Spleen (tissue), 13 donors: ENCODE measurements at places on chromosomes 5 and 9.

DNA sequence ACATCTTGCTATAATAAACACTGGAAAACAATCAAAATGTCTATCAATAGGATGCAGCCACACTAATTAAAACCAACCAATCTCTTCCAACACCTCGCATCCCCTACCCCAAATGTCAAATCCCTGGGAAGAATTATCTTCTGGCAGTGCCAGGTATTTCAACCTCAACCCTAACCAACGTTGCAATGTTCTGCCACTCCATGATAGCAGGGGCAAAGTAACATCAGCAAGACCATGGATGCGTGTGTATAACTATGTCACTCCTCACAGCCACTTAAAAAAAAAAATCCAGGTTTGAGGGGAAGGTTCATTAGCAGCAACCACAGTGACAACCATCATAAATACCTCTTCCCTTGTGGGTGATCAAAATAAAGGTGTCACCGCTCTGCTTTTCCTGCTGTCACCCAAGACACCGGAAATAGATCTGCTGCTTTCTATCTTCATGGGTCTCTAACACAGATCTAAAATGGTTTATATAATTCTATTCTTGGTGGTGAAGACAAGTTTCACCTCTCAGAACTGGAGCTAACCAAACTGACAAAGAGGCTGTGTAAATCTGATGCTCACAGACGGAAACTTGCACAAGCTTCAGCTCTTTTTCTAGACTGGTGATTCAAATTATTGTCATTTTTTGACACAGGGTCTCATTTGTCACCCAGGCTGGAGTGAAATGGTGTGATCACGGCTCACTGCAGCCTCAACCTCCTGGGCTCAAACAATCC is 9.9 kb downstream of the HSPA9 start:
- DNase-seq, result no peak

DNA sequence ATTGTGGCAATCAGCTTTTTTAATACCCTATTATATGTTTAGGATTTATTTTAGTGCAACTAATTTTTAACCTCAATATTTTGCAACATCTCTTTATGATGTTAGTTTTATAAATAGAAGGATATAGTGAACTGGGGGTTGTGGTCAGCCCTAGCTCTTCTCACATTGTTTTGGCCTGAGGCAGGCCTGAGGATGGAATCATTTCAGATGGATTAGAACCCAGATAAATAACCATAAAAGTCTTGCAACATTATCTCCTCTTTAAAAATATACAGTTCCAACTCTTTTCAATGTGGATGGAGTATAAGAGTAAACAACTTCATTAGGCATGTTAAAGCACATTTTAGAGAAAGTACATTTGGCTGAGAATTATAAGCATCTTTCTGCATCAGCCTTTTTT is 522.7 kb downstream of the NR2F1-AS1 start:
- no peak for DNase-seq

DNA sequence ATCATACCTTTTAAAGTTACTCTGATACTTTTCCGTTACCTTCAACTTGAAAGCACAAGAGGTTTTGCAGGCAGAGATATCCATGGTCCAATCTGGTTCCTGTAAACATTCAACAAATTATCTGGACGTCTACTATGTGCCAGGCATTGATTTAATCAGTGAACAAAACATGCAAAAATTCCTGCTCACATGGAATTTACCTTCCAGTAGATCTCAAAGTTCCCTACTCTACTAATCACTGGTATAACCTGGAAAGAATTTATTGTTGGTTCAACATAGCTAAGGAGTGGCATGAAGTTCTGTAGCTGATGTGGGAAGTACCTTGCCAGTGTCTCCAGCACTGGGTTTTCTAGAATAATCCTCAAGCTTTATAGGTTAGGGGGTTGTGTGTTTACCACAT is 9.8 kb downstream of the OCLN start:
- no peak for DNase-seq

- DNase-seq, result no peak
Observed at GRCh38 chr5:110841137-110841536, 102.3 kb downstream of the SLC25A46 start.

DNA sequence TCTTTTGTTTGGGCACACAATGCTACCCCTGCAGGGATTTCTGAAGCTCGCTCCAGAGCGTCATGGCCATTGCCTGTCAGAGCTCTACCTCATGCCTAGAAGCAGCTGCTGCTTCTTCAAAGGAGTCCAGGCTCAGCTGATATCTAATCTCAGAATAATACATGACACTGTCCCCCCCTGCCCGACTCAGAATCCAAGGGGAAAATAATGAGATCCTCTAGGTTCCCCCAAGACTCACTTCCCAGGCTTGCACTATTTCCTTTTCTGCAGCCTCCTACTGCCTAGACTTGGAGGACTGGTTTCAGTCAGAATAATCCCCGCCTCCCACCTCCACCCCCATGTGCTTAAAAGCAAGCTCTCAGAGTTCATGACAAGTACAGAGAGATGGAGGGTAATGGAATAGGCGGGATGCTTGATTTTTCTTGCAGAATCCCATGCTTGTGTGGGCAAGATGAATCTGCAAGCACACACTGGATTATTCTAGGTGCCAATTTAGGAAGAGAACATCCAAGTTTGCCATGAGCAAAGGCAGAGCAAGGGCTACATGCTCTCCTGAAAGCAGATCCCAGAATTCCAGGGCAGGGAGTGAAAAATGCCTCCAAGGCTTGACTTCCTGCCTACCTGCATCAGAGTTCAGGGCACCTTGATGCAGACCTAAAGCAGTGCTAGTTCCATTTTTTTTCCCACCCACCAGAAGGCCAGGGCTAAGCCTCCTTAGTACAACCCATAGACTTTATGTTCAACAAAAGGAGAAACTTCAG is 97.4 kb upstream of the IFNK start:
- DNase-seq, result peak; percentile 49

DNA sequence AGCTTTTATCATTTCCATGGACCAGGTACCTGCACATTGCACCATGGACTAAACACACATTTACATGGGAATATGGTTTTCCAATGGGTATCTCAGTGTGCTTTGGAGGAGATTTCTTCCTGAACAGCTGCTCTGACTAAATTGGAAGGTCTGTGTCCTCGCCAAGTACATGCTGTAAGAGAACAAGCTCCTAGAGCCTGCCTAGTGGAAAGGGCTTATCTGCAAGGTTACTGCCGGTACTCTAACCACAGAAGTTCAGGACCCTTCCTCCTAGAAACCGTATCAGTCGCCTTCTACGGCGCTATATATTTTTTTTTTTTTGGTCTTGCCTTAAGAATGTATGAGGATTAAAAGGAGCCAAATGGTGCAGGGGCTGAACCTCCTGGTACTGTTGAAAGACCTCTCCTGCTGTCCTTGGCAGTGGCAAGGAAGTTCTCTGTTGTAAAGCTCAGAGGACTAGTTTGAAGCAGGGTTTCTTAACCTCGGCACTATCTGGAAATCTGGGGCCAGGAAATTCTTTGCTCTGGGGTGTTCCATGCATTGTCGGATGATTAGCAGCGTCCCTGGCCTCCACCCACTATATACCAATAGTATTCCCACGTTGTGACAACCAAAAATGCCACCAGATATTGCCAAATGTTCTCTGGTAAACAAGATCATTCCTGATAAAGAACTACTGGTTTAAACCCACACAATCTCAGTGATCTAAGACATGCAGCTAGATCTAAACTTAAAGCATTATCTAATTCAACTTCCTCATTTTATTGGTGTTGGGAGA is 107.4 kb downstream of the FBXO38 start:
- DNase-seq, result no peak

DNA sequence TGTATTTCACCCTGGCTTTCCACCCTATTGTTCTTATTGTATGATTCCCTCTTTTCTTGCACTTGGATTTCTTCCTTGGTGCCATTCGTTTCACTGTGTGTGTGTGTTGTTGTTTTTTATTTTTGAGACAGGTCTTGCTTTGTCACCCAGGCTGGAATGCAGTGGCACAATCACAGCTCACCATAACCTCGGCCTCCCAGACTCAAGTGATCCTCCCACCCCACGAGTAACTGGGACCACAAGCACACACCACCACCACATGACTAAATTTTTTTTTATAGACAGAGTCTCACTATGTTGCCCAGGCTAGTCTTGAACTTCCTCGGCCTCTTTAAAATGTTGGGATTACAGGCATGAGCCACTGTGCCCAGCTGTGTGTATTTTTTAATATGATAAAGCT is 72.0 kb downstream of the MLLT3 start:
- DNase-seq, result no peak

DNA sequence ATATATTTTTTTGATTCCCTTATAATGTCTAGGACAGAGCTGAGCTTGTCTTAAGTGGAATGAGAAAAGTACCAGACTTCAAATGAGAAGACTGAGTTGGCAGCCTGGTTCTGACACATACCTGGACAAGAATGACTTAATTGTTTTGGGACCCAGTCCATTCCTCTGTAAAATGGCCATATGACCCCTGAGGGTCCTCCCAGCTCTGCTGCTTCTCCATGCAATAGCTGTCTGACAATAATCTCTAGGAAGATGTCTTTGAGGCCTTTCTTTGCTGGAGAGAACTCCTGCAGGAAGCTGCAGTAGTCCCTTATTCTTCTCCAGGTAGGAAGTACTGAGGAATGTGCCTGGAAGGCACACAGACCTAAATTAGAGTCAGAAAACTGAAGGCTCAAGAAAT is 55.9 kb upstream of the SLIT3 start:
- DNase-seq, result no peak

DNA sequence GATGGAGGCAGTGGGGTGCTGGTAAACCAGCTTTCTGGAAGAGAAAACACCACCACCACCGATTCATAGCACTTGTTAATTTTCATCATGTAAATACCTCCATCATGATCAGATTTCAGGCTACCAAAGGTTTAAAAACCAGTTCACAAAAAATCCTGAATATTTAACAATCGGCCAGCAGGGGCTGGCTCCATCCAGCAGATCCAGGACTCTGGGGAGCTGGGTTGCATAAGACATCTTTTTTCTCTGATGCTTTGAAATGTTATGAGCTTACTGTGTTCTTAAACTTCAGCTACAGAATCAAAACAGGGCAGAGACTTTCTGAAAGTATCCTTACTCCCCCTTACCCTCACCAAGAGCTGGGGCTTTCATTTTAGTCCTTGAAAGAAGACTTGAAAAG is 14.6 kb upstream of the RNF183 start:
- DNase-seq, result no peak

- DNase-seq, result peak; percentile 88
Observed at GRCh38 chr5:34656001-34656699, at the start of gene RAI14. Gene RAI14, plus strand, starts transcription at chr5:34656328. Its CDS starts 30,592 bp downstream, at chr5:34686920.

GRCh38 chr9:134371731-134372130 is 45.5 kb downstream of the RXRA start:
- DNase-seq, result peak; percentile 94

- DNase-seq, result no peak
Observed at GRCh38 chr5:177023303-177023664, 788 bp downstream of the ZNF346 start.

- no peak for DNase-seq
Observed at GRCh38 chr9:2570615-2571479, 50.7 kb upstream of the VLDLR start.

- DNase-seq, result no peak
Observed at GRCh38 chr9:5435912-5436311, 1.8 kb downstream of the PLGRKT start.

GRCh38 chr5:88841212-88841611 is 41.8 kb downstream of the MEF2C start:
- DNase-seq, result peak; percentile 40

- DNase-seq, result no peak
Observed at GRCh38 chr5:154086146-154086545, 47.4 kb downstream of the MFAP3 start.

GRCh38 chr5:171957591-171958251 is 48.7 kb downstream of the FBXW11 start:
- no peak for DNase-seq

GRCh38 chr5:88883836-88884607 is 1.0 kb upstream of the MEF2C start:
- peak; percentile 91 for DNase-seq

- no peak for DNase-seq
Observed at GRCh38 chr5:124910354-124911016, 164.0 kb upstream of the ZNF608 start.

DNA sequence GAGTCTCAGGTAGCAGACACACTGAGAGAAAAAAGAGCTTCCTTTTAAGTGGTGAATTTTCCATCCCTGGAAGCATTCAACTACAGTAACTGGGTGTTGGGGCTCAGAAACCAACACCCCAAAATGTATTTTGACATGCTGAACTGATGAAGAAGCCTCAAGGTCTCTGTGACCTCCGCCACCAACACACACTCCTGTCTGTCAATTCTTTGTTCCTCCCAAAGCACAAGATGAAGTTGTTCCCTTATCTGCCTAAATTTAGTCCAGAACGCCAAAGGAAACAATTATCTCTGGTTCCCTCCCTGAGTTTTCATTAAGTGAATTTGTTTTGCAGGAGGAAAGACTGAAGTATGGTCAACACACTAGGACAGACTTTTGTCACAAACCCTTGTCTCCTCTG is 1.4 kb upstream of the CDKN2AIPNL start:
- no peak for DNase-seq

- no peak for DNase-seq
Observed at GRCh38 chr5:112551419-112552032, 132.4 kb upstream of the EPB41L4A start.

DNA sequence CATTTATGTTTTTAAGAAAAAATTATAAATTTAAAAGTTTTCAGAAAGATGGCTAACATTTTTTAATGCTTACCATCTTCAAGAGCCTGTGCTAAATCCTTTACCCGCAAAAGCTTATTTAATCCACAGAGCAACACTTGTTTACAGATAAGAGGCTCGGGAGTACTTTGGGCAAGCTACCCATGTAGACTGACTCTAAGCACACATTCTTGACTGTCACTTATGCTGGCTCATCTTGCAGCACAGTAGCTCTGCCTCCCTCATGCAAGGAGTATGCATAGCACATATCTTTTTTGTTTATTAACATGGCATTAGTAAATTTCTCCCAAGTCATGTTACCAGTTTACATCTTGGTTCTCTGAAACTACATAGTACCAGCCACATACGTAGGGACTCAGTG is 14.7 kb downstream of the SH3RF2 start:
- no peak for DNase-seq

- no peak for DNase-seq
Observed at GRCh38 chr5:16461782-16462181, 3.8 kb downstream of the ZNF622 start.

DNA sequence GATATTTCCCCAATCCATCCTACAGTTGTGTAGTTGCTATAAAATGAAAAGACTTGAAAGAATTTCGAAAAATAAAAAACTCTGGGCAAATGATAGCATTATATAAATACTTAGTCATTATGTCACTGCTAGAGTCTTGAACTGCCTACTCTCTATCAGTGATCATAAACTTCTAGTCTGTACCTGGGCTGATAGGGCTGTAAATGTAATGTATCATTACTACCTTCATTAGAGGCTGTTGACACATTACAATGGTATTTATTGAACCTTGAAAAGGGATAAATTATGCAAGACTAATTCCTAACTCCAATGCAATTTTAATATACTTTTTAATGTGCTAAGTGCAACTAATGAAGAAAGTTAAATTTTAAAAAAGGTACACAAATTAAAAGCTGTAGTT is 214.1 kb upstream of the EFNA5 start:
- DNase-seq, result no peak
